AG09319 (cell line): ENCODE measurements at places on chromosomes 12 and 14.
A peak's percentile ranks its signal among the peaks of the same experiment; 100 is the strongest.

DNA sequence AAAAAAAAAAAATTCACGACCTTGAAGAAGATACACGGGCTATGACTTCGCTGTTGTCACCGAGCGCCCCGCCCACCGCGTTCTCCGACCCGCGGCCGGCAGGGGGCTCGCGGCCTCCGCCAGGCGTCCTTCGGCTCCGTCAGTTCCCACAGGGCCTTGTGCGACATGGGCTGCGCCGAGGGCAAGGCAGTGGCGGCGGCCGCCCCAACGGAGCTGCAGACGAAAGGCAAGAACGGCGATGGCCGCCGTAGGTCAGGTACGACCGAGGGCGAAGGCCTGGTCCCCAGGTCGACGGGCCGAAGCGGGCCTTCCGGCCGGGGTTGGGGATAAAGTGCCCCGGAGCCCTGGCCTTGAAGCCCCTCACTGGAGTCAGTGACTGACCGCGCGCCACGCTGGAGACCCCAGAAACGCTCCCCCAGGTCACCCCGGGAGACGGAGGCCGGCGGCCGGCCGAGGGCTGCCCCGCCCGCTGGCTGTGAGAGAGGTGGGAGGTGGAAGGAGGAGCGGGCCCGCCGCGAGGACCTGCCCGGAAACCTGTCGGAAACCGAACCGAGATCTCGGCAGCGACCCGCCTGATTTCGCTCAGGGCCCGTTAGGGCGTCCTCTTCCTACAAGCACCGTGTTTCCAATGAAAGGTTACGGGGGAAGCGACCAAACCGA, at the start of gene TXNRD1:
TXNRD1 (plus strand) TSS at position 142 of the 660 bp plus-strand sequence; CDS start at position 166, 24 bp downstream.
- peak; percentile 27 for DNase-seq

DNA sequence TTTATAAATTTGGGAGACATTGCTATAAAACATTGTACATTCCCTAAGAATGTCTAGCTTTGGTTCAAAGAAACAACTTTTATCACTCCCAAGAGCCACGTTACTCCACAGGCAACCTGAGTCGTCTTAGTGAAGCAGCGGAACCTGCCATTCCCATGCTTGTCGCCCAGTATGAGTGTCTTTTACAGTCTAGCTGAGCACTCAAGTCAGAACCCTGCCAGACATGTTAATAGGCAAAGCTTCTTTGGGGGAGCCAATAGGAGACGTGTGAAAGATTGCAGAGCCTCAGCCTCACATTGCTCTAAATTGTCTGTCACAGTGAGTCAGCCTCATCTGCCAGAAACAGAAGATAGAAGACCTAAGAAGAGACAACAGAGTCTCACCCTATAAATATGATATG, 541.6 kb upstream of the FLRT2 start:
- no peak for DNase-seq

DNA sequence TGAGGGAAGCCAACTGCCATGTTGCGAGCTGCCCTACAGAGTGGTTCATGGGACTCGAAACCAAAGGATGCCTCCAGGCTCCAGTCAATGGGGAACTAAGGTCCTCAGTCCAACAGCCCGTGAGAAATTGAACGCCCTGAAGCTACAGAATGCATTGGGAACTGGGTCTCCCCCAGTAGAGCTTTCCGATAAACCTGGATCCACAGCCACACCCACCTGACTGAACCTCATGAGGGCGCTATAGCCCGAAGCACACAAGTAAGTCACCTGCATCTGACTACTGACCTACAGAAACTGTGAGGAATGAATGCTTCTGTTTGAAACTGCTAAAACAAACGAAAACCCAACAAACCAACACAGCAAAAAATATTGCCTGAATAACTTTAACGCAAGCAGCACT, 1297.7 kb downstream of the AACS start:
- DNase-seq: no peak

- DNase-seq: no peak
Measured at GRCh38 chr14:29749327-29749726, 178.3 kb downstream of the PRKD1 start.

- no peak for DNase-seq
Measured at GRCh38 chr12:66072135-66072534, 58.4 kb downstream of the LLPH start.

DNA sequence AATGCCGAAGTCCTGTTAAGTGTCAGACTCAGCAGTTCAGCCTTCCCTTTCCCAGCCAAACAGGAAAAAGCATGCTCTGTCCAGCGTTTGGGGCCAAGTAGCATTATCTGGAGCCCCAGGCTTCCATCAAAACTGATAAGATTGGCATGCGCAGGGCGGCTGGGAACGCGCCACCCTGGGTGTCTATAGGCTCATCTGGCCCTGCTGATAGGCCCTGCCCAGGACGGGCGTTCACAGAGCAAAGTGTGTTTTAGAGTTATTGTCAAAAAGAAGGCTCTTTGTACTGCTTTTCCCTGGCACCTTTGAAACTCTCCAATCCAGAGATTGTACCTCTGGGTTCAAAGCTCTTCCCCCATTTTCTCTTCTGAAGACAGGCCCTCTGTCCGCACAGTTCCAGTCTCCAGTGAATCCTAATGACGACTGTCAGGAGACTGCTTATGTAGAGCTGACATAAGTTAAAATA, at the start of gene ART4:
ART4 (minus strand) TSS at position 102 of the 463 bp plus-strand sequence. CDS start 413 bp downstream, outside the sequence.
- no peak for DNase-seq

DNA sequence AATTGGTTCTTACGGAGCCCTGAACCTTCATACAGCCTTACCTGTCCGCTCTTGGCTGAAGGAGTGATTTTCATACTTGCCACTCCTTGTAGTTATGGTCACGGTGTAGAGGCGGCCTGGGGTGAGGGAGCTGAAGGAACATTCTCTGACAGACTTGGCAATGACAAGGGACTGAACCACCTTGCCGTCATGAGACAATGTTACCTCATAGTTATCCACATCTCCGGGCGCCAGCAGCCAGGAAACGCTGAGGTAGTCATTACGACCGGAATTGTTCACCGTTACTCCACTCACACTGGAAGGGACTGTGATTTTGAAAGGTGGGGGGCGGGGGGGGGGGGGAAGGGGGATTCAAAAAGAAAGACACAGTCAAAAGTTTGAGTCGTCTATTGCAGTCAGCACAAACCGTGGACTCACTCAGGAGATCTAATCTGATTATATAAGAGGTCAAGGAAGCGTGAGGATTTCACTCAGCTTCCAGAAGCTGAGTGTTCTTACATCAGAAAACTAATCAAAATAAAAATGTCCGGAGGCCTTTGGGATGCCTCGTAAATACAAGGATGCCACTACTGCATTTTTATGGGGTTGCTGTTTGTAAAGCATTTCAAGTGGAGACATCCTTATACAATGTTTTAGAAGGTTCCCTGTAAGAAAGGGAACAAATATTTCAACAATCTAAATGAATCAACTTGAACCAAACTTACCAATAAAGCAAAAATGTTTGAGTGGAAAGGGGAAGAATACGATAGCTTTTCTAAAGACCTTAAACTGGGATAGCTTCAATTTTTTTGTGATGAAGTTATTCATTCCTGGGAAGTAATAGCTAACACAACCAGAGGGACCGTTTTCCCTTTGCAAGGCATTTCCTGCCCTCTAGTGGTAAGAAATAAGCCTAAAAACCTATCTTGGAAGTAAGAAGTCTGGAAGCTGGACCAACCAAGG, 60.6 kb downstream of the PTPRB start:
- DNase-seq: peak; percentile 54

GRCh38 chr12:101891462-101891971, 14.1 kb downstream of the DRAM1 start:
- peak; percentile 46 for DNase-seq

GRCh38 chr12:93778306-93778705, 101.1 kb downstream of the CRADD start:
- peak; percentile 94 for DNase-seq

DNA sequence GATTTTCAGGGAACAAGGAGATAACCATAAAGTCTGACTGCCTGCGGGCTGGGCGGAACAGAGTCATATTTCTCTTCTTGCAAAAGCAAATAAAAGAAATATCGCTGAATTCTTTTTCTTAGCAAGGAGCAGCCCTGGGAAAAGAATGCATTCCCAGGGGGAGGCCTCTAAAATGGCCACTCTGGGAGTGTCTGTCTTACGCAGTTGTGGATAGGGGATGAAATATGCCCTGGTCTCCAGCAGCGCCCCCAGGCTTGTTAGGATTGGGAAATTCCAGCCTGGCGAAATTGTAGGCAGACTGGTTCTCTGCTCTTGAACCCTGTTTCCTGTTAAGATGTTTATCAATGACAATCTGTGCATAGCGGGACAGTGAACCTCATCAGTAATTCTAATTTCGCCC, 40.5 kb downstream of the PCNX1 start:
- DNase-seq: no peak

DNA sequence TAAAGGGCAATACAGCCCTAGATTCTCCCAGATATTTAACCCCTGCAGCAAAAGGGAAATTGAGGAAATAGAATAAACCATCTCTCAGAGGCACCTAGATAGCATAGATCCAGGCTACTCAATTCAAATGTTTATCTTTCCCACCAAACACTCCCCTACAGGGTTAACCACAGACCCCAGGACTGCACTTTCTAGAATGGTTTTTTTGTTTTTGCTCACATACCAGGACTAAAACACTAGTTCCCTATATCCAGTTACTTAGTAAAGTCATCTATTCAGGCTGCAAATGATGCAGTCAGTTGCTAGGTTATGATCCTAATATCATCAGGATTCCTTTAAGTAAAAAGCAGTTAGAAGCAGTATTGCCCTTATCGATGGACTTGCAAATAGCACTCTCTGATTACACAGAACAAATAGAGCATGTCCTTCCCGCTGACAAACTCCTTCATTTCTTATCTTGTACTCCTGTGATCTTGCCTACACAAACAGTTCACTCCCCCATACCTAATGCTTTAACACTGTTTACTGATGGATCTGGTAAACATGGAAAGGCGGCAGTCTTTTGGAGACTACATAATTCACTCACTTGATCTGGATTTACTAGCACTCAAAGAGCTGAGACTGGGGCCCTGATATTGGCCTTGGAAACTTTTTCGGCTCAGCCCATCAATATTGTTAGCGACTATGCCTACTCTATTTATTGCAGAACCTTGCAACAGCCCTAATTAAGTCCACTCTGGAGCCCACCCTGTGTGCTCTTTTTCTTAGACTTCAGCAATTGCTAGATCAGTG, 257.2 kb upstream of the DIO2 start:
- no peak for DNase-seq

DNA sequence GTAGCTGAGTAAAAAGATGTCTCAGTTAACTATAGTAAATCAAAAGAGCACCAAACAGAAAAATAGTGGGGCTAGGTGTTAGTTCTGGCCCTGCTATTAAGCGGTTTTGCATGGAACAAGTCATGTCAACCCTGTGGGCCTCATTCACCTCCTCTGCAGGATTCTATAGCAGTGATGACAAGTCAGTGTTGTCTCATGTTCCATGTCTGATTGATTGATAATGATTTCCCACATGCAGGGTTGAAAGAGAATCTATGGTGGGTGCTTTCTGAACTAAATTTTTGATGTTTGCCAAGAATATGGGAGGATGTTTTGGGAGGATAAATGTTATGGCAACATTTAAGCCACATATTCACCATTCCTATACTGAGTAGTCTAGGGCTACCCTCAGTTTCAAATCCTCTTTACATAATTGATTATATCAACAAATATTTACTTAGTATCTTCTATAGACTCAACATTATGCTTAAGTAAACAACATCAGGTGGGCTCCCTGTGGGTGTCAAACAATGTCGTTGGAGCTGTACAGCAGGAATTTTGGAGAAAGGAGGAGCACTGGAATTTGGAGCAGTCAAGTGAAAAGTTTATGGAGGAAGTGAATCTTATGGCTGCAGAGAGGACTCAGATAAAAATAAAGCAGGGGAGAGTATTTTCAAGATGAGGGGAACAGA, 48.6 kb downstream of the IRAK3 start:
- no peak for DNase-seq

DNA sequence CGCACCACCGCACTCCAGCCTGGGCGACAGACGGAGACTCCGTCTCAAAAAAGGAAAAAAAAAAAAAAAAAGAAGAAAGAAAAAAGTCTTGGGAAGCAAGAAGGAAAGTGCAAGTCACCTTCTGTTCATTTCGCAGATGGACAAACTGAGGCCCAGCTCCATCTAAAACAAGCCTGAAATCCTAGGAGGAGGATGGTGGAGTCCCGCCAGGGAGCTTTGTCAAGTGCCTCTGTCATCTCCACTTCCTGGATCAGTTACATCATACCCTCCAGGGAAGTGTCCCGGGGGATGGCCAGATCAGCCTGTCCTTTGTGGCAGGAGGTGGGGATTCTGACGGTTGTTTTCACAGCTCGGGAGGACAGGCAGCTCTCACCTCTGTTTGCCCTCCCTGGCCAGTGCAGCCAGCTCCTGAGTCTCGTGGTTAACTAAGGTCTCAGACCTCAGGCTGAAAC, 8.7 kb upstream of the SDSL start:
- no peak for DNase-seq

DNA sequence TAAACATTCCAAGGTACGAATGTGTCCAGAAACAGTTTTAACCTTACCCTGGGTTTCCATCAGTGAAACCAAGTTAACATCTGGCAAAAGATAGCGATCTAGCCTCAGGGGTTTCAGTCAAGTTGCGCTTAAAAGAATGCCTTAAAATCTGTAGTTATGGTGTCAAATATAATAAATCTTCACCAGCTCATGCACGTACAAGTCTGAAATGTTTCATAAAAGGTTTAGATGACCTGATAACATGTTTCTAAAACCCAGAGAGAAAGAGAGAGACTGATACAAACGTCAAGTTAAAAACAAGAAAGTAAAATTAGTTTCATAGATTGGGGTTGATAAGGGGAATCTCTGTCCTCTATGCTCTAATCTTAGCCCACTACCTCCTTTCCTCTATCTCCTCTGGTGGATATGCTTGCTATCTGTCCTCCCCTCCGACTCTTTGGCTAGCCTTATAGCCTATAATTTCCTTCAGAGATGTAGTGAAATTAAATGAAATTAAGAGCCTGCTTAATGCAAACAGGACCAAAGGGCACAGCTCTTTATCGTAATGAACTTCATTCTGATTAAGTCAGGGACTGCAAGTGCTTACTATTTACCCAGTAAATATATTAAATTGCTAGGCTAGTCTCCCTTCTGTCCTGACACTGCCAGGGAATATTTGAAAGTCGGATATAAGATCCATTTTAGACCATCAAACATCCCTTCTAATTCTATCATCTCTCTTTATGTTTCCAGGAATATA, 18.4 kb upstream of the FOS start:
- no peak for DNase-seq

- no peak for DNase-seq
Measured at GRCh38 chr12:46244273-46244915, 24.4 kb downstream of the SLC38A1 start.

GRCh38 chr12:3881281-3881950, 8.2 kb upstream of the PARP11 start:
- DNase-seq: no peak
